CD4-positive, alpha-beta memory T cell (primary cell): ENCODE measurements at places on chromosomes 1 and 21. TPM values are rescaled to one million over a fixed set of nuclear protein-coding genes. Genes with fewer than 3 reads are reported as not detected.

The NBPF20 gene
- 3.8 TPM for total RNA-seq

The RCAN3 gene
- total RNA-seq = 178 TPM

The LYPD8 gene
- total RNA-seq = not detected

DNA sequence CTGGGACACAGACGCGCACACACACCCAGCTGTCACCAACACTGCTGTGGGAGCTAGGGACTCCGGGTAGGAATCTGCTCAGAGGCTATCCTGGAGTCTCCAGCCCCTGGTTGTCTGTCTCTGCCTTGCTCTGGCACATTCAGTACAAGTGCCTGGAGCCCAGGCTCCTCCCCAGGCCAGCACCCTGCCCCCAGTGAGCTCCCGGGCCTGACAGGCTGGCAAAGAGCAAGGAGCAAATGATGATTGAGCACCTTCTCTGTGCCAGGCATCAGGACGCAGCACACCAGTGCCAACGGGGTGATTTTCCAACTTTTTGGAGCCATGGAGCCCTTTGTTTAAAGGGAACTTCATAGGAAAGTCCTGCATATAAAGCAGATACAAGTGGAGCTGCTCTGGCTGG, 6.5 kb downstream of the CNTN2 start:
- no peak for DNase-seq

GRCh38 chr1:21247892-21248715, 42.2 kb downstream of the ECE1 start:
- DNase-seq = no peak

DNA sequence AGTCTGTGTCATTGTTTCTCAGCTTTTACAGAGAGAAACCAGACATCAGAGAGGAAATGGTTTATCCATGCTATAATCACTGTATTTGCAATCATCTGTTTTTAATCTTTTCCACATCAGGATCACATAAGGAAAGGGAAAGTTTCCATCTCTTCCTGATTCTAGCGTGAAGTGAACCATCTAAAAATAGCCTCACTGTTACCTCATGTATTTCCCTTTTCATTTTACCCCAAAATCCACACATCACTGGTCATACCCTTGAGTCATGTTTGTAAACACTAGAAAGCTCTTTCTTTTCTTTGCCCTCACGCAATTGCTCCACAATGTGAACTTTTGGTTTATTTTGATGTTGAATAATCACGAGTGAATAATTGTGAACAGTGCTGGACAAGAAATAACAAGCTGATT, 146.0 kb downstream of the PLA2G4A start:
- no peak for DNase-seq

The ANGPTL3 gene
- total RNA-seq = not detected

DNA sequence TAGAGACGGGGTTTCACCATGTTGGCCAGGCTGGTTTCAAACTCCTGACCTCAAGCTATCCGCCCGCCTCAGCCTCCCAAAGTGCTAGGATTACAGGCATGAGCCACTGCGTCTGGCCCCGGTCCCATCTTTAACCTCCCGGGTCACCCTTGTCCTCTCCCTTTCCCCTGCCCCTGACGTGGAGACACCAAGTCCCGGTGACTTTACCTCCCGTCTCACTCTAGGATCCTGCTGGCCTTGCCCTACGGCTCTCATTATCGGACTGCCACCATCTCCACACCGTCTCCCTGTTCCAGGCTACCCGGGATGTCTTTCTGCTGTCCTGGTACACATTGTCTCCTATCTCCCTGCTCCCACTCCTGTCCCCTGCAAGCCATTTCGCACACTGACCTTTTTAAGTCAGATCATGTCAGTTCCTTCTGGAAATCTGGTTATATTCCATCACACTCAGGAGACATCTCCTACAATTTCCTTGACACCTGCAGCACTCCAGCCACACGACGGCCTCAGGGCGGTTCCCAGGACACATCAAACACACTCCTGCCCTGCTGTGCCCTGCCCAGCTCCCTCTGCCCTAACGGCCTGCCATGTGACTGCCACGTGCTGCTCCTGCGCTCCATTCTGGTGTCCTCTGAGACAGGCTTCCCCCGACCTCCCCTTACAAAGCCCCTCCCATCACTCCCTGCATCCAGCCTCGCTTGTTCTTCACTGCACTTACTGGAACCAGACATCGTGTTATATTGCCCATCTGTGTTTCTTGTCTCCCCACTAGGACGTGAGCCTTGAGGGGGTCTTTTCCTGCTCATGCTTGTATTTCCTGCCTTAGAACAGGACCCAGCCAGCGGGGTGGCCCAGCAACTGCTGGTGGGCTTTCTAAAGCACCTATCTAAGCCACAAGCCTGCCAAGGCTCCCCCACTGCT, 32.7 kb downstream of the TTC39A start:
- no peak for DNase-seq

- DNase-seq = no peak
These were observed 12.4 kb upstream of the PLXNA2 start for GRCh38 chr1:208256556-208256955.

- no peak for DNase-seq
These were observed 627.4 kb upstream of the NR5A2 start for GRCh38 chr1:199399996-199400724.

GRCh38 chr21:42522771-42523170, 9.1 kb downstream of the SLC37A1 start:
- DNase-seq = no peak

DNA sequence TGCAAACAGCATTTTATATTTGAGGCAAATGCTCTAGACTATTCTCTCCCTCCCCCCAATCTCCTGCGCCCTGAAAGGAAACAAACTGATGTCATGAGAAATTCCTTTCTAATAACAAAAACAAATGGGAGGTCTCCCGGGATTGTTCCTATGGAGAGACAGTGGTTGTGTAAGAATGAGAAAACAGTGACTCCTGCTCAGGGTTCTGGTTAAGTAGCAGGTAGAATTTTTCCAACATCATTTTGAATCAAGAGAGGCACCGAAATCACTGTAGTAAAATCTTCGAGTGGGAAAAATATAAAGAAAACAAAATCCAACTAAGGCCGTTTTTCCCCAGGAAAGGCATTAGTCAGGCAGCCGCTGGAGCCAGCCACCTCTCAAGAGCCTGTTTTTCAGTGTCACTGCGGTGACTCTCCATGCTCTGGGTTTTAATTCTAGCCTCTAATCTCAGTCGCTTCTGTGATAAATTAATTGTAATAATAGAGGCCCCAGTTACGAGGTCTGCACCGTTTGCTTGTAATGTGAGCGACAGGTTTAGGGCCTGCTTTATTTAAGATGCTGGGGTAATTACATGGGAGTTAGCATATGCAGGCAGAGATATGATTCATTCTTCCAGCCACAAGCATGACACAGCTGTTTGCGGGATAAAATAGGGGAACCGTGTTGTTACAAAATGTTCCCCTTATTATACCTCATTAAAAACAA, 80.3 kb downstream of the RNF220 start:
- DNase-seq = no peak

GRCh38 chr1:172883387-172883791, 167.4 kb downstream of the TNFSF18 start:
- no peak for DNase-seq

GRCh38 chr1:221711656-221712055, 30.2 kb downstream of the DUSP10 start:
- DNase-seq = no peak

The ILDR2 gene
- total RNA-seq = 0.52 TPM

DNA sequence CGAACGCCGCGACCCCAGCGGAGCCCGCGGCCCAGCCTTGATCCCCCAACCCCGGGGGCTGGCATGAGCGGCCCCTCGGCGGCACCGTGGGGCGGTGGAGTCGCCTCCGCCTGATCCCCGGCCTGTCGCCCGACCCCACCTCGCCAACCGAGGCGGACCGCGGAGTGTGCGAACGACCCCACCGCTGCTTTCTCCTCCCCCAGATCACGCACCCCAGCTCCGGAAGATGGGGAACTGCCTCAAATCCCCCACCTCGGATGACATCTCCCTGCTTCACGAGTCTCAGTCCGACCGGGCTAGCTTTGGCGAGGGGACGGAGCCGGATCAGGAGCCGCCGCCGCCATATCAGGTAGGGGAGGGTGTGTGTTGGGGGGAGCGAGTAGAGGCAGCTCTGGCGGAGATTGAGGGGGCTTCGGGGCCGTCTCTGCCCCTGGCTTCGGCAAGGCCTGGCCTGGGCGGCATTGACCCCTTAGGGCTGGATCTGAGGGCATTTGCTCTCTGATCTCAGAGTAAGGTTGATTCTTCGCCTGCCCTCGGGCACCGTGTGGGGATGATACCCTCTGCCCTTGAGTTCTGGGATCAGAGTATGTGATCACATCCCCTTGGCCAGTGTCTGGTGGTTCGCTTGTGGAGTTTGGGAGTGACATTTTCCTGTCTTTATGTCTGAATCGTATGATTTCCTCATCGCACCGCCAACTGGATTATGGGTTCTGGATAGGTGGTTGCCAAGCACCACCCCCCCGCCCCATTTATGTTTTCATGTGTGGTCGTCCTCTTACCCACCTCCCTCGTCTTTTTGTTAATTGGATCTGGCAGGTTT, 668 bp downstream of the RNF11 start:
- DNase-seq = peak; percentile 68

DNA sequence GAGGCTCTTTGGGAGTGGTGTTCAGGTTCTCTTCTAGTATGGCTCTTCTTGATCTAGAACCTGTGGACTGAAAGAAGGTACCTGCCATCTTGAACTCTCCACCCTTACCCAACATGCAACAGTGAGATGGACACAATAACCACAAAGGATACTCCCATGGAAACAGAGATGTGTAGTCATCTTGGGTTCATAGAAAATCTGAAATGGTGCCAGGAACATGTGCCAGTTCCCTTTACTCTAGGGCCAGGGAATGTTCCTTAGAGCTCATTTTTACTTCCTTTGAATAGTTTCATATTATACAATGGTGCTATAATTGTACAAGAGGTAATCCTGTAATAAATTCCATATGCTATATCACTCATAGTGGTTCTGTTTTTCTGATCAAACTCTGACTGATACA, 13.2 kb upstream of the SCYL3 start:
- no peak for DNase-seq

DNA sequence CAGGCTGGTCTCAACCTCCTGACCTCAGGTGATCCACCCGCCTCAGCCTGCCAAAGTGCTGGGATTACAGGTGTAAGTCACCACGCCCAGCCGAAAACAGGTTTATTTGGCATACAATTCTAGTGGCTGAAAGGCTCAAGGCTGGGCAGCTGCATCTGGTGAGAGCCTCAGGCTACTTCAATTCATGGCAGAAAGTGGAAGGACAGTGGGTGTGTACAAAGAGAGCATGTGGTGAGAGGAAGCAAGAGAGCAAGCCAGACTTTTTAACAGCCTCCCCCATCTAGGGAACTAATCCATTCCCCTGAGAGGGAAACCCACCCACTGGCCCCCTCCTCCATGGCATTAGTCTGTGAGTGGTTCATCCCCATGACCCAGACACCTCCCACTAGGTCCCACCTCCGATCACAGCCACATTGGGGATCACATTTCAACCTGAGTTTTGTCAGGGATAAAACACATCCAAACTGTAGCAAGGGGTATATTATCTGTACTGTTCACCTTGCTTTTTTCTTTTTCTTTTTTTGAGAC, 9.5 kb downstream of the BMP8A start:
- DNase-seq = no peak

DNA sequence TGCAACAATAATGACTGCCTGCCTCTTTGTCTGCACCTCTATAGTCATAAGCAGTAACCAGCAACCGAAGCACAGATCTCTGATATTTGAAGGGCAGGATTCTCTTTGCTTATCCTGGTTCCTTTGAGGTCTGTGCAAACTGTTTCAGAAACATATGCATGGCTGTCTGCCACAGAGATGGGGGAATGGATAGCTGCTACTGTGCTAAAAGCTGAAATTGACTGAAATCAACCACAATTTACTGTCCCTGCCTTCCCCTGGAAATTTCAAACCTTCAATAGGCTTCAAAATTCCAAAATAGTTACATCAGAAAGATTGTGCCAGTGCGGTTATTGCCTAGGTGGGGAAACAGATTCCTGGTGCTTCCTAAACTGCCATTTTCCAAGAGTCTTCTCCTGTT, 136.8 kb upstream of the GORAB start:
- no peak for DNase-seq

- DNase-seq = no peak
These were observed 252.4 kb upstream of the KAZN start for GRCh38 chr1:14345946-14346550.
